Stimulated activated CD8-positive, alpha-beta memory T cell treated with anti-CD3 and anti-CD28 coated beads, Interleukin-4, amount 100 ng/mL, for 1 hour (primary cell): ENCODE measurements at places on chromosomes 1 and 21.

GRCh38 chr1:151472856-151473731 is 13.8 kb upstream of the POGZ start:
- no peak for DNase-seq

DNA sequence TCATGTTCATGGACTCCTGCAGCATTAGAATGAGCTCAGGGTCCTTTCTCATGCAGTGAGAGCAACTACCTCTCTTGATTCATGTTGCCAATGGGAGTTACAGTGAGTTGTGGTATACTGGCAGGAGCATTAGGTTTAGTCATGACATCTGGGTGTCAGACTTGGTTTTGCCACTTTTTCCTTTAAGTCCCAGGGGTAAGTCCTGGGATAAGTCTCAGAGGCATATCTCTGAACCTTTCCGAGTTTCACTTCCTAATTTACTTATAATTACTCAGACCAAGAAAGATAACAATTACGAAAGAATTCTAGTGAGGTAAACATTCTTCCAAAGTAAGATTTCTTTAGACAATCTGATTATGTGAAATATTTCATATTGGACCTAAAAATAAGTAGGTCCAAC is 606.0 kb downstream of the SMYD3 start:
- no peak for DNase-seq

DNA sequence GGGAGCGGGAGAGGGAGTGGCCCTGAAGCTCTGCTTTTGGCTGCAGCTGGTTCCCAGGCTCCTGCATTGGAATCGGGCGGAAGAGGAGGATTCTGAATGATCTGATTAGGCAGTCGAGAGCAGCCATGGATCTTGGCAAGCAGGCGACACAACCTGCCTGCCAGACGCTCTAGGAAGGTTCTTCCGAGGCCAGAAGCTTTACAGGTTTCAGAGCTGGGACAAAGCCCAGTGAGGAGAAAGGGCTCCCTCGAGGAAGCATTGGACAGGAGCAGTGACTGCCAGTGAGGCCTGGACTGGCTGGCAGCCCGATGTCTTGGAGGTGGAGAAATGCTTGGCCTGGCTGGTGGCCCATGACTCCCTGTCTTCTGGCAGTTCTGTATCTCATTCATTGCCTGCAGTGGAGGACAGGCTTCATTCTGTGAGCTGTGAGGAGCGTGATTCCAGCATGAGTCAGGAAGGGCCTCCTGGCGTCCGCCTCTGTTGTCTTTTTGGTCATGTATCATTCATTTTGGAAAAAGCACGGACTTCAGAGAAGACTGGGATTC is 132.7 kb upstream of the IPO9 start:
- DNase-seq = no peak

GRCh38 chr1:103986792-103987191 is 237.1 kb downstream of the AMY1C start:
- no peak for DNase-seq

GRCh38 chr1:58755468-58755872 is 28.4 kb downstream of the JUN start:
- no peak for DNase-seq

DNA sequence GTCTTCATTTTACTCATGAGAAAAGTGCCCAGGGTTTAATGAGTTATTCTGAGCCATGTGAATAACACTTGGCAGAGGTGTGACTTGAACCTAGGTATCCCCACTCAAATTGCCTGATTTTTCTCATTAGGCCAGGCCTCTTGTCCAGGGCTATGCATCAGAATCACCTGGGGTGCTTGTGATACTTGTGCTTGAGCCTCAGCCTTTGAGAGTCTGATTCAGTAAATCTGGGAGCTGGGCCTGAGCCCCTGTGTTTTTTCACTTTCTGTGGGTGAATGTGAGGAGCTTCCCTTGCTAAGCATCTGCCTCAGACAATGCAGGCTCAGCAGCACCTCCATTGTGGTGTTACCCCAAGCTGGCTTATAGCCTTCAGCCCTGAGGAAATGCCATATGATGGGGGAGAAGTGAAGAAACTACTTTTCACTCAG is 127.1 kb downstream of the S1PR1 start:
- no peak for DNase-seq

DNA sequence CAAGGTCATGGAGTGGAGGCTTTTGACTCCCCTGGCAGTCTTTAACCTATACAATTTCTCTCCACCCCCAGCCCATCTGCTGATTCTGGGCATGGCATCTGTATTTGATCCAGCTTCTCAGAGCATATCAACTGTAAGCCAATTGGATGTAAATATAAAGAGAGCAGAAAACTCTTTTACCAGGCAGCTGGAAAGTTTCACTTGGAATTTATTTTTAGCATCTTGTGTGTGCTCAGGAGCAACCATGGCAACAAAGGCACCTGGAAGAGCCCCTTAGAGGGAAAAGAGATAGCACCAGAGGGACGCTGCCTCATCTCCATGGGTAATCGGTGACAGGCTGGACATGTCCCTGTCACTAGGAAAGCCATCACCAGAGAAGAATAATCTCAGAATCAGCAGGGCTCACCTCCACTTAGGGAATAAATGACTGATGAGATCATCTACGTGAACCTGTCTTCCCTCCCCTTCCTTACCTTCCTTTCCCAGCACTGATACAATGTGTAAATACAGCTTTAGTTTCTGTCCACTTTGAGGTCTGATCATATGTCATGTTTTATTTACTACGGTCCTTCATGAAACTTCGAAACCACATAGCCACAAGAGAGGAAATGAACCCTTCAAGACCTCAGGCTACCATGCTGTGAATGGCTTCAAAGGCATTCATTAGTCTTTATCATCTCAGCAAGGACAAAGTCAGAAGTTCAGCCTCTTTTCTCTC is 25.3 kb upstream of the SIPA1L2 start:
- DNase-seq = no peak

GRCh38 chr1:4621646-4622045 is 32.8 kb upstream of the AJAP1 start:
- no peak for DNase-seq

DNA sequence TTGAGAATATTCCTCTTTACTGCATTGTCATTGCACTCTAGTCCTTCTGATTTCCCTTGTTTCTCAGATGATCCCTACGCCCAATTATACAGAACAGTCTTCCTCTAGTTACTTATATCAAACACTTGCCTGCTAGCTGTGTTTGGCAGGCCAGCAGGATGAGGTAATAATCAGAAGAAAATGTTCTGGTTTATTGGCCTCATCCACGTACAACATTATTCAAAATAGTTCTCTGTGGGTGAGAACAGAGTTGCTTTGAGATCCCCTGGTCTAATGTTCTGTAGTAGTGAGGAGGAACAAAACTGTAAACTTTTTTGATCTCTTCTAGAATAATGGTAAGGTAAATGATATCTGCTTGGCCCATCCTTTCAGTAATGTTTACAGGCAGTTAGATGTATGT is 22.3 kb upstream of the C1orf105 start:
- DNase-seq = no peak

GRCh38 chr1:22076346-22076745 is 23.8 kb downstream of the CDC42 start:
- DNase-seq = no peak

- DNase-seq = no peak
Measured at GRCh38 chr1:11550664-11551283, 71.8 kb downstream of the DISP3 start.

GRCh38 chr1:101769520-101769919 is 227.2 kb downstream of the OLFM3 start:
- no peak for DNase-seq

- no peak for DNase-seq
Measured at GRCh38 chr1:116850436-116850835, 59.3 kb upstream of the PTGFRN start.

DNA sequence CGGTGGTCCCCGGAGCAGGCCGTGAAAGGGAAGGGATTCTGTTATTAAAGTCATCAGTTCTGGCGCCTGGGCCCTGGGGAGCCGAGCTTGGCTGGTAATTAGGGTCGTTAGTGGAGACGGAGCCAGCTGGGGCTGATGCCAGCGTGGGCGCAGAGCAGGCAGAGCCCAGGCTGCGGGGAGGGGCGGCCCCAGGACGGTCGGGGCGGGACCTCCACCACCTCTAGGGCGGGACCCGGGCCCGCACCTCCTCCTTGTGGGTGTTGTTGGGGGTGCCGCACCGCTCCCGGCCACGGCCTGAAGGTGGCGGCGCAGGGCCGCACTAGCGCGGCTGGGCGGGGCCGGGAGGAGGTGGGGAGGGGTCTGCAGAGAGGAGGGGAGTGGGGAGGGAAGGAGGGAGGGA is 470.6 kb downstream of the PTPRU start:
- DNase-seq = no peak

- no peak for DNase-seq
Measured at GRCh38 chr21:36499578-36500471, 19.9 kb upstream of the CLDN14 start.

DNA sequence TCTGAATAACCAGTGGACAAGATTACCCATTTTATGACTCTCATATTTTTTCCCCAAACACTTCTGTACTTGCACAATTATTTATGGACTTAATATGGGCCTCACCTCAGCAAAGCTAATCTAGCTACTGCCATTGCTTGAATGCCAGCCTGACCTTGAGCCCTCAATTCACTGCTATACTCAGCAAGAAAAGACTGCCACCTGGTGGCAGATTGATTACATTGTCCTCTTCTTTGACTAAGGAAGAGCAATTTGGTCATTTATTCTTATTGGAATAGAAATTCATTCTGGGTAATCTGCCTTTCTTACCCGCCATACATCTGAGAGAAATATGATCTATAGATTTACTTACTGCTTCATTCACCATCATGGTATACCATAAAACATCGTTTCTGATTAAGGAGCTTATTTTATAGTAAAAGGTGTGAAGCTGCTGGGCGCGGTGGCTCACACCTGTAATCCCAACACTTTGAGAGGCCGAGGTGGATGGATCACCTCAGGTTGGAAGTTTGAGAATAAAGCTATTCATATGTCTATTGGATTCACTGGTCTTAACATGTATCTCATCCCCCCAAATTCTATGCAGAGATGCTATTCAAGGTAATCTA is 32.9 kb upstream of the DIPK1A start:
- peak; percentile 59 for DNase-seq

DNA sequence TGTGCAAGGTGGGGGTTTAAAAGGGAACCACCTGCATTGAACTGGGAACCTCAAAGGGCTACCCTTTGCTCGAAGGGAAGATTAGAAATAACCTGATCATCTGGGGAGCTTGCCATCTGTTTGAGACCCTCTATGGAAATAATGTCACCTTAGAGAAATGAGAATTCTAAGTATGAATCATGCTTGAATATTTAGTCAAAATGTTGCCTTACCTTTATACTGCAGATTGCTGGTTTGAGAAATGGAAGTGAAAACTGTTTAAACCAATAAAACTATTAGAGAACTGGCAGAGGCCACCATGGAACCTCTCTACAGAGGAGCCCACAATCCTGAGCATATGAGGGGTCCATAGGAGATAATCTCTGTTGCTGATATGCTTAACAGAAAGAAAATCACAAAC is 131.2 kb upstream of the FAM78B start:
- no peak for DNase-seq

DNA sequence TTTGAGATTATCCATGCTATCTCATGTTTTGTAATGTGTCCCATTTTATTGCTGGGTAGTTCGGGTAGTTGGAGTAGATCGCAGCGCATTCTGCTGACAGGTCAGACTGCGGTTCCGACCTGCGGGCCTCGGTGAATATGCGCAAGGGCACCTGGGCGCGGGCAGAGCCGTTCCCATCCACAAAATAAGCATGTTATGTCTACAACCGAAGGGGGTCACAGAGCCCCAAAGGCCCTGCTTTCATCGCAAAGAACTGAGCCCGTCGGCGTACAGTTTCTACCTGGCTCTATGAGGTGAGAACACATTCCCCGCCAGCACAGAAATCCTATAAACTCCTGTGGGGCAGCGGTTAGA is 88.4 kb downstream of the PRKAB2 start:
- DNase-seq = no peak

- no peak for DNase-seq
Measured at GRCh38 chr1:60896701-60897363, 185.5 kb upstream of the NFIA start.

DNA sequence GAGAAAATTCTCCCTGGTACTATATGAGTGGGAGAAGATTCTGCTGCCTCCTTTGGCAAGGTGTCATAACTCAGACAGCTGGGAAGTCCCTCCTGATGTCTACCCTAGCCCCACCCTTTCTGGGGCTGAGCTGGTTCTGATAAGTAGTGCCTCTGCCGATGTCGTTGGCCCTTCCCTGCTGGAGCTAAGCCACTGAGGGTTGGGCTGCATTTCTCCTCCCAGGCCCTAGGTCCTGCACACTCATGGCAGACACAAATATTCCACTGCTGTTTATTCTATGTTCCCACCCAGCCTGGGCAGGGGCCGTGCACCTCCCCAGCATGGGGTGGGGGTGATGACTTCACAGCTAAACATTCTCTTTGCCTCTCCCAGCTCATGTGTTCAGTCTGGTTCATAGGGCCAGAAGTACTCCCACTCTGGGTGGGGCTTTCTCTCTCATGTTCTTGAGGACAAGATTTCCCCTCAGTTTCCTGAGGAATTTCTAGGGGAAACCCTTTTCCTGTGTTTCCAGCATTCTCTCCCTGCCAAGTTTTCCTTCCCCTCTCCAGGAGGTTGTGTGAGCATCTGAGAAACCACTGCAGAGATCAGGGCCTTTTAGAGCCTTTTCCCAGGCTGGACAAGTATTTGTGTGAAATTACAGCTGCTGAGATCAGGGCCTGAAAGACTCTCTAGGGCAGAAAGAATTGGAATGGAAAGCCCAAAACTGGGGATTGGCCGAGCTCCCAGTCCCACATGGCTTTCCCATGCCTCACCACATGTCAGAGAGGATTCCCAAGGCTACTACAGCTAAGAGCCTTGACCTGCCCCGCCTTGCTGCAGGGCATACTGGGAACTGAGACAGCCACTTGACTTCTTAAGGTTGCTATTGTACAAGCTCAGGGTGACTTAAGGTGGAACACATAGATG is 66.2 kb downstream of the ATP2B4 start:
- DNase-seq = no peak

- DNase-seq = no peak
Measured at GRCh38 chr21:29601047-29601446, 302.3 kb downstream of the BACH1 start.

- no peak for DNase-seq
Measured at GRCh38 chr1:24992761-24993211, 62.7 kb upstream of the RUNX3 start.

GRCh38 chr1:161038523-161039153 is at the start of gene TSTD1:
TSTD1 (minus strand) TSS chr1:161038964; CDS start chr1:161038889, 75 bp downstream.
- DNase-seq = peak; percentile 35

DNA sequence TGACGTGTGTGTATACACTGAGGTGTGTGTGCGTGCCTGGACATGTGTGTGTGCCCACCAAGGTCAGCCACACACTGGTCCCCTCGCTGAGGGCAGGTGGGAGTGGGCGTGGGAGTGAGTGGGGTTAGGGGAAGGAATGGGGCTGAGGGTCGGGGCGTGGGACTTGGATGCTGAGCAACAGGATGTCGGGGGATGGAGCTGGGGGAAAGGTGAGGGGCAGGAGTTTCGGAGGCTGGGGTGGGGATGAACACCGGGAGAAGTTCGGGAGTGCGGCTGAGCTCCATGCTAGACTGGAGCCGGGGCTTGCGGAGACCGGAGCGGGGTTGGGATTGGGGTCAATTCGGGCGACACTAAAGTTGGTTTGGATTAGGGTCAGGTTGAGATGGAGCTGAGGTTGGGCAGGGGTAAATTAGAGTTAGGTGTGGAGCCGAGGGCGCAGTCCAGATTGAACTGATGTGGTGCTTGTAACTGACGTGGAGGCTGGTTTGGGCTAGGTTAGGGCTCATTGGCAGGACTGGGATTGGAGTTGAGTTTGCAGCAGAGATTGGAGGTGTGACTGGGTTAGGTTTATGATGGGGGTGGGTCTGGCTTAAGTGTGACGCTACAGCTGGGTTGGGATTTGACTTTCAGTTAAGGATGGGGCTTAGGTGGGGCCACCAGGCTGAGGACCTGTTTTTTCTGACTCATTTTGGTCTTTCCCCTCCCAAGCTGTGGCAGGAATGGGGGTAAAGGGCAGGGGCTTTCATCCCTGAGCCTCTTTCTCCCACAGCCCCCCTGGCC is 3.3 kb upstream of the GUCA2A start:
- DNase-seq = no peak
